Esophagus mucosa (tissue), 1 donor: ENCODE measurements at places on chromosomes 3 and 15. TPM values are rescaled to one million over a fixed set of nuclear protein-coding genes. Genes with fewer than 3 reads are reported as not detected.

DNA sequence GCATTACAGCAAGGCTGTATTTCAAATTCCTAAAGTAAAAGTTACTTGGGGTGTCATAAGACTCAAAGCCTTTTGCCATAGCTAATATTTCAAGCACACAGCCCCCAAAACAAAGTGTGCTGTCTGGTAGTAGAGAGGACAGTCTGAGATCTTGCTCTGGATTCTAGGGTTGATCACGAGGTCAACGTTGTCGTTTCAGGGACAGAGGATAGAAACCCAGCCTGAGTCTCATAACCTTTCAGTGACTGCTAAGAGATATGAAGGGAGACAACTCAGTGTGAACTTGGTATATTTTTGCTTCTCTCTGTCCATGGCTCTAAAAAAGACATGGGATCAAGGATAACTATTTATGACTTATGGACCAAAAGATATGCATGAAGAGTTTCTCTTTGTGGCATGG is 25.6 kb upstream of the MINDY4B start:
- no peak for ATAC-seq

DNA sequence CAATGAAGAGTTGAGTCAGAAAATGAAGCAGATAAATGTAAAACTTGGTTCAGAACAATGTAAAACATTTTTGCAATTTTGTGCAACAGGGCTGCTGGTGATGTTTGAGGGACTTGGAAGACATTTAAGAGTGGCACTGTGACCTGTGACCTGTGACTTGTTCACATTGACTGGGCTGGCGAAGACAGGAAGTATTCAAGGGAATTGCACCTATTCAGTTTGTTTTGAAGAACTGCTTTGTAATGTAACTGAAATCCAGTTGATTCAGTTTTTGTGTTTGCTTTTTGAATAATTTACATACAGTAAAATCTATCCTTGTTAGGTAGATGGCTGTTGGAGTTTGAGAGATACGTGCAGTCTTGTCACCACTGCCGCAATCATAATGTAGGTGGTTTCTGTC is 35.4 kb downstream of the MCTP2 start:
- no peak for ATAC-seq

MORC1 gene
- total RNA-seq, result not detected

DNA sequence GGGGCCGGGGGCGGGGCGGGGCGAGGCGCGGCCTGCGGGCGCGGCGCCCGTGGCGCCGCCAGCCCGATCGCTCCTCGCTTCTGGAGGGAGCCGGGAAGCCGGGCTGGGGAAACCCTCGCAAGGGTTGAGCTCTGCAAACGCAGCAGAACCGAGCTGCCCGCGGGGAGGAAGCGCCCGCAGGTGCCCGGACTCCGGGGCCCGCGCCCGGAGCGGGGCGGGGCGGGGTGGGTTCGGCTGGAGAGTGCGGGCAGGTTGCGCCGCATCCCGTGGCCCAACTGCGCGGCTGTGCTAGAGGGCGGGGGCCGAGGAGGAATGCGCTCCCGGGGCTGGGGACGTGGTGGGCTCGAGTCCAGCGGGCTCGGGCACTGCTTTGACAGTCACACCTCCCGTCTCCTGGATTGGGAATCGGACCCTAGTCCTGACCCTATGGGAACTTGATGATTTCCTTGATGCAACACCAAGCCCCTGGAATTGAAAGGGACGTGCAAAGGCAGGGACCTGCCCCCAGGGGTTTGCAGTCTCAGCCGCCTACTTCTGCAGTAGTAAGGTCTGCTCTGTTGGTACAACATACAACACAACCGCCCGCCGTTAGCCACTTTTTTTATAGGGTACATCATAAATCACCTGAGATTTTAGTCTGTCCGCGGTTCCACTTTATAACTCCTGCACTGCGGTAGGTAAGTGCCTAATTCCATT is 34.3 kb downstream of the ZBTB38 start:
- ATAC-seq, result peak; percentile 71

DNA sequence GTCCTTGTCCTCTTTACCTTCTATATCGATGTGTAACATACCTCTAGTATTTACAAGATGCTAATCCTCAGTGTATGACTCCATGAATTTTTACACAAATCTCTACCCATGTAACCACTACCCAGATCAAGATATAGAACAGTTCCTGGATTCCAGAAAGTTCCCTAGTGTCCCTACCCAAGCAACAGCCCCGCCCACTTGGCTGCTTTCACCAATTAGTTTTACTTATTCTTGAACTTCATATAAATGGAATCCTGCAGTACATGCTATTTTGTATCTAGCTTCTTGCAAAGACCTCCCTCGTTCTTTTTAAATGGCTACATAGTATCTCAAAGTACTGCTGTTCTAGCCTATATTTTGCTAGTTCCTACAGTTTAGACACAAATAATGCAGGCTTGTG is 33.0 kb downstream of the CD276 start:
- no peak for ATAC-seq

ZDHHC3 gene
- total RNA-seq, result 72.3 TPM

DNA sequence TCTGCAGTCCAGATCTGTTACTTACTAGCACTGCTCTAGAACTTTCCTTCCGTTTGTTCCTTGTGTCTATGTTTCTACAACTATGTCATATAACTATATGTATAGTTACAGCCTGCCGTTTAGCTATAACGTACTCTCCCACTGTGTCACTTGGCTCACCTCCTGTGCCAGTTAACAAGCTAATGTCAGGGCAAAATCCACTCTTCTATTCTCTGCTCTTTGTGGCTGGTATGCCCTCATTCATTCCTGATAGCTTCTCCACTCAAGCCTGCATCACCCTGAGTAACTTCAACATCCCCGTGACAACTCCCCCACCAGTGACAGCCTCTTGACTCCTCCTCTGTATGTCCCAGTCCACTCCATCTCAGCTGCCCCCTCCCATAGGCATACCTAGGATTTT is 229.2 kb downstream of the TJP1 start:
- ATAC-seq, result no peak

DNA sequence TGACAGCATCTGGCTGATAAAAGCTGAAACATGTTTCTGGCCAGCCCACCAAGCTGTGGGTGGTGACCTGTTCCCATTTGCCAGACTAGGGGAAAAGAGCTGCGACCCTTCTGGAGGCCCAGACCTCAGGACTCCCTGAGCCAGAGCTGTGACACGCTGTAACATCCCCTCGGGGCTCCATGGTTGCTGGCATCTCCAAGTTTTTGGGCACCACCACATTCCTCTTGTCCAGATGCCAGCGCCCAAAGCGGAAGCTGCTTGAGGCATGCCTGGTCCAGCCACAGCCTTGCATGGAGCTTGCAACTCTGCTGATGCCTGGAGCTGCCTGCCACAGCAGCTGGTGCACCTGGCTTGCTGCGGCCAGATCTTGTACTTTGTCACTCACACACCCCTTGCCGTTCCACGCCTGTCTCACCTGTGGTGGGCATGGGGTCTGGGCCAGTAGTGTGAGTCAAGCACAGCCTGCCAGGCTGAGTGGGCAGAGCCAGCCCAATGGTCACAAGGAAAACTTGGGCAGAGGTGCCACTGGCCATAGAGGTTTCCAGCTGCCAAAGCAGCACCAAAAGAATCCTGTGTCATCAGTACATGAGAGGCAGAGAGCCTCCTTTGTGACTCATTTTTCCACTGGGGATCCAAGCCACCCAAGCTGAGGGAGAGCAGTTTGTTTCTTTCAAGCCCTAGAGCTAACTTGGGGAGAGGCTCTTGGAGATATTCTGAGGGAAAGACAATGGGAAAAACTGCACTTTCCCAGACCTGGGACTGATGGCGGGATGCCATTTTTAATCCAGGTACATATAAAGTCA is 45.7 kb upstream of the PTX3 start:
- ATAC-seq, result no peak

RNU5B-1 gene
- 30.4 TPM for total RNA-seq

SLC22A13 gene
- 0.64 TPM for total RNA-seq

SKOR1 gene
- total RNA-seq, result 0.08 TPM

DNA sequence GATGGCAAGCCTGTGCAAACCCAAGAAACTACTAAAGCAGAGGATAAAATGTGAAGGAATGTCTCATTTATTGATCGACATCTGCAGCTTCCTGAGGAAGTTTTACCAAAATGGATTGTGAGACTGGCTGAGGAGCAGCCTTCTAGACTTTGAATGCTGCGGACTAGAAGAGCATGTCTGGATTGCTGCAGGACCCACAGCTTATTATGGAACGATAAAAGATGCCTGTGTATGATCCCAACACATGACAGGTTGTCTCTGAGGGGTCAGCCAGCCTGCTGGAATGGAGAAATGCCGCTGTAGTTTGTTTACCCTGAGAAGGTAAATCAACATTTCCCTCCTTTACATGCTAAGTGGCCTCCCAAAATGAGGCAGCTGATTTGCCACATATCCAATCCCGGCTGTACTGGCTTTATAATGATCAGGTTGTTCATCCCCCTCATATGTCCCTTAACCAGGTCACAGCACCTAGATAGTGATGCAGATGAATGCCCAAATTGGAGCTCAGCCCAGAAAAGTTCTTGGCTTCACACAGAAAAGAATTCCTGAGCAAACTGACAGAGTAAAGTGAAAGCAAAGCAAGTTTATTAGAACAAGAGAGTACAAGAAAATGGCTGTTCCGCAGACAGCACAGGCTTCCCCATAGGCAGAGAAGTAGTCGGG is 63.9 kb downstream of the IL12A start:
- ATAC-seq, result no peak

PLA1A gene
- 0.92 TPM for total RNA-seq

CHST13 gene
- not detected for total RNA-seq

DNA sequence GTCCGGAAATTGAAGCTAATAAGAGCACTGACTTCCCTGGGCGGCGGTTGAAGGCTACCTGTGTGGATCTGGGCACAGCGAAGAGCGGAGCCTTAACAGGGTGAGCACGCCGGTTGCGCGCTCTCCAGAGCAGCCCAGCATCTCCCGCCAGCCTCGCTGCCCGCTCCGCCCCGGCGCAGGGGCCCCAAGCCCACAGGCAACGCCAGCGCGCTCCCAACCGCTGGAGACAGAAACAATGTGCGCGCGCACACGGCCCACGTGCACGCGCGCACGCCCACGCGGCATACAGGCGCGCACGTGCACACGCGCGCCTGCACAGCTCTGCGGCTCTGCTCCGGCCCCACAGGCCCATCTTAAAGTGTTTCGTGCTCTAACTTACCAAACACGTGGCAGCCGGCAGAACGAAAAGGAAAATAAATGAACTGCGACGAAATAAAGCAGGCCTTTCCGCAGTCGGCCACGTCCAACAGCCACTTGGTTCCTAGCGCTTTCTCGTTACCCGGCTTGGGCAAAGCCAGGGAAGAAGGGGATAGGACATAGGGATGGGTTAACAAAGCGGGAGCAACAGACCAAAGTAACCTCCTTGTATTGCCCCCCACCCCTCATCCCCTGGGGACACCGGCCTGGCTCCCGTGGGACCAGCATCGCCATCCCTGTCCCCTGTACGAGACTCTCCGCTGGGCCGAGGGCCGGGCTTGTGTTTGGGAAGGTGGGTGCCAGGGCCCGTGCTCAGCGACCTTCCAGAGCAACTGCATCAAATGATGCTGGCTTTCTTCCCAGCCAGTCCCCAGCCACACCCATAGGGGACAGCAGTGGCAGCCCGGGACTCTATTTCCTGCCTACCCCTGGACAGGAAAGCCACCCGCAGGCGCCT is 203.7 kb downstream of the ABHD5 start:
- peak; percentile 78 for ATAC-seq

ISLR2 gene
- 0.16 TPM for total RNA-seq

CORO2B gene
- 0.12 TPM for total RNA-seq

IL5RA gene
- total RNA-seq, result not detected

GRCh38 chr3:71219744-71220638 is 363.5 kb downstream of the FOXP1 start:
- ATAC-seq, result no peak

CSPG5 gene
- 0.48 TPM for total RNA-seq

DNA sequence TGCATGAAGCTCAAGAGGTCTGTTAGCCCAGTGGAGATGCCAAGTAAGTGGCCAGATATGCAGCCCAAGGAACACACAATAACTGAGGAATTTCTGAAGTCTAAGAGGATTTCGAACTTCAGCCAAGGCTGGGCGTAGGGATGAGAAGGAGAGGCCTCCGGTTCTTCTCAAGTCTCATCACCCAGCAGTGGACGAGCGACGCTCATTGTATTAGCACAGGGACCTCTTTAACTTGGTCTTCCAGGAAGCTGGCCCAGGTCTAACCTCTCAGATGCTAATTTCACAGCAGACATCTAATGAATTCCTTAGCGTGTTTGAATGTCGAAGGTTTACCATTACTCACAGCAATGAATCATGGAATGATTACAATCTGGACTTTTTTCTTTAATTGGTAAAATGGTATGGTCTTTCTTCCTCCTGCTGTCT is 85.0 kb downstream of the HES1 start:
- no peak for ATAC-seq

GRCh38 chr15:52695154-52695553 is 16.0 kb upstream of the ATOSA start:
- peak; percentile 8 for ATAC-seq

CLDN11 gene
- total RNA-seq, result 1.2 TPM

GRCh38 chr15:95559875-95560394 is 770.6 kb upstream of the NR2F2 start:
- ATAC-seq, result no peak

- no peak for ATAC-seq
Observed at GRCh38 chr3:172524611-172525010, 1.4 kb upstream of the TNFSF10 start.

ANP32A gene
- 58.9 TPM for total RNA-seq
